ENCODE measurements at places on chromosomes 6 and 20.

GRCh38 chr6:170347975-170348374 is 41.4 kb downstream of the FAM120B start:
- no peak for DNase-seq

GRCh38 chr6:144898052-144898689 is 613.0 kb downstream of the UTRN start:
- peak; percentile 54 for DNase-seq

DNA sequence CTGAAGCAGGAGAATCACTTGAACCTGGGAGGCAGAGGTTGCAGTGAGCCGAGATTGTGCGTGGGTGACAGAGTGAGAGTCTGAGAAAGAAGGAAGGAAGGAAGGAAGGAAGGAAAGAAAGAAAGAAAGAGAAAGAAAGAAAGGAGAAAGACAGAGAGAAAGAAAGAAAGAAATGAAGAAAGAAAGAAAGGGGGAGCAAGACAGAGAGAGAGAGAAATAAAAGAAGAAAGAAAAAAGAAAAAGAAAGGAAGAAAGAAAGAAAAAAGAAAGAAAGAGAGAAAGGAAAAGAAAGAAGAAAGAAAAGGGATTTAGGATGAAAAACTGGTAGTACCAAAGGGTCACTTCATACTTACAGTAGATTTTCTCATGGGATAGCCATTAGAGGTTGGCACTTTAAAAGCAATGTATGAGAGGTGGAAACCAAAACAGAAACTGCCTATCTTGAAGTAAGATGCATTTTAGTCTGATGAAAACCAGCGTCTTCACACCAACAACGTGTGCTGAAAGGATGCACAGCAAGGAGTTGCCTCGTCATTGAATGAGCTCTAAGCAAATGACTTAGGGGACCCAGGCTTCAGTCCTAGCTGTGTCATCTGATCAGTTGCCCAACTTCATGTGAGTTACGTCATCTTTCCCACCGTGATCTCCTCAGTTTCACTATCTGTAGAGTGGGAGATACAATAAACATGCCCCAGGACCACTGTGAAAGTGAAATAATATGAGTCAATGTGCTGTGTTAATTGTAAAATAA is 133.9 kb upstream of the NEDD9 start:
- DNase-seq: no peak

- no peak for DNase-seq
Measured at GRCh38 chr6:113888956-113889630, 31.9 kb downstream of the MARCKS start.

DNA sequence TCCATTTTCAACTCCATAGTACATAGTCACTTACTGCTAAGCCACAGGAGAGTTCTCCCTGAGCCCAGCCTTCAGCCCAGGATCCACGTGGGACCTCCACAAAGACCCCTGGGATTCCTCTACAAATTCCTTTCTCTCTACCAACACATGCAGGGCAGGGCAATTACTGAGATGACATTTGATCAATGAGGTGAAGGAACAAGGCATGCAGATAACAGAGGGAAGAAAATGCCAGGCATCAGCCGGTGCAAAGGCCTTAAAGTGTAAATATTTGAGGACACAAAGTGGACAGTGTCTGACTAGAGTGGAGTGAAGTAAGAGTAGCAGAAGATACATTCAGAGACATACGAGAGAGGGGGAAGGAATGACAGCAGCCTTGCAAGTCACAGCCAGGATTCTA is 70.2 kb downstream of the HS3ST5 start:
- DNase-seq: no peak

DNA sequence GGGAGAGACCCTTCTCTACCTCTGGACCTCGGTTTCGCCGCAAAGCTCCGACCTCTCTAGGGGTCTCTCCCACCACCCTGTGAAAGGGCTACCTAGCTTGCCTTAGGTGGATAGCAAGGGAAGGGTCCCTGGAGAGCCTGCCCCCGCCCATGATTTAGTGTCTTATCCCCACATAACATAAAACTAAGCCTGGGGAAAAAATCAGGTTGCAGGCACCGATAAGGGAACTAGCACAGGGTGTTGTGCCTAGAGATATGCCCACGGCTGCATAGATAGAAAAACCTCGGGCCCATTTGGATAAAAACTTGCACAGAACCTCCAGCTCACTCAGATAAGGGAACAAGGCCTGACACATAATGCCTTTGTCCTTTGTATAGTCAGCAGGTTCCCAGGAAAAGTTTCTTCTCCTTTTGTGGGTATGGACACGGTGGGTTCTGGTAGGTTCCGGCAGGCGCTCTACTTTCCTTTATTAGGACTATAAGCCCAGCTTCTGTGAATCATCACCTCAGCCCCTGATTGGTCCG is 846 bp downstream of the ZSCAN31 start:
- no peak for DNase-seq

Measured in IMR-90 (cell line).